Pancreas (tissue), 10 donors: ENCODE measurements at places on chromosomes 2 and 18. TPM values are rescaled to one million over a fixed set of nuclear protein-coding genes. Genes with fewer than 3 reads are reported as not detected.

GRCh38 chr2:38462121-38462661, 85.1 kb upstream of the ATL2 start:
- DNase-seq: no peak

DNA sequence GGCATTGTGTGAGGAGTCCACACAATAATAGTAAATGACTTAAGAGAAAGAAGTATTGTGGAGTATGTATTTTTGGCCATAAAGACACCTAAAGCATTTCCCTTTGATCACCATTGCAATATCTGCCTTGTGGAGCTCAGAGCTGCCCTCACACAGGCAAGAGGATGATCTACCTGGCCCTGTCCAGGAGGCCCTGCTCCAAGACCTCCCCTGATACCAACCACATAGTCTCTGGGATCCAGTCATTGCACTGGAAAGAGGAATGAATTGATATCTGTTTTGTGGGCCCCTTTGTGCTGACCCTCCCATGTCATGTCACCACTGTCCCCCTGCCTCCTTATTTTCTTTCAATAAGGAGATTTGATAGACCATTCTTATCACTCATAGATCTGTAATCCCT, 430.6 kb upstream of the TNP1 start:
- no peak for DNase-seq

- no peak for DNase-seq
Observed at GRCh38 chr2:56133931-56134629, 49.7 kb upstream of the CCDC85A start.

GRCh38 chr18:33316146-33316587, 124.4 kb downstream of the CCDC178 start:
- DNase-seq: peak; percentile 48

GRCh38 chr2:64931246-64932115, 57.7 kb upstream of the SLC1A4 start:
- DNase-seq: no peak

- DNase-seq: no peak
Observed at GRCh38 chr2:44364604-44365003, 2.9 kb downstream of the CAMKMT start.

DNA sequence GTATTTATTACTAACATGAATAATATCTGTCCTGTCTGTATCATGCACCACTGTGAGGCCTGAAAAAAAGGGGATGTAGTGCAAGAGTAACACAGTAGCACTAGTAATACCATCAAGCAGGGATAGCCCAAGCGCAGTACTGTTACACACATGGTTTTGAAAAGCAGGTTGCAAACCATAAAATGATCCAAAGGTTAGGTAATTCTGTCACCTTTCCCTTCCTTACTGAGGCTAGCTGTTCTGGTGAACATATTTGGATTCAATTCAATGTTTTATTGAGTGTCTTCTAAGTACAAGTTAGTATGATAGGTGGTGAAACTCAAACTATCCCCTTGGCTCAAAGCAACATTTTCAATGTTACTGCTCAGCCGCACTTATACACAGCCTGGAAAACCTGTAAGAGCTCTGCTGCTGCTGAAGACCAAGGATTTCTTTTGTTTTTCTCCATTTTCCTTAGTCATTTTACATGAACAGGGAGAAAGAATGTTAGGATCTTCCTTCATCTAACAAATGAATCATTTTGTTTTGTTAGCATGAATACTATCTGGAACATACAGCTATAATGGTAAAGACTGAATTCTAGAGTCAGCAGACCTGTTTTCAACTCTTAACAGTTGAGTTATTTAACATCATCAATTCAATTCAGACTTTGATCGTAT, 102.5 kb upstream of the ITPRID2 start:
- no peak for DNase-seq

GRCh38 chr2:120683701-120684100, 52.0 kb upstream of the GLI2 start:
- no peak for DNase-seq

GRCh38 chr18:13381944-13382365, 163.4 kb downstream of the LDLRAD4 start:
- no peak for DNase-seq

GRCh38 chr2:200668478-200668877, 82.7 kb downstream of the AOX1 start:
- DNase-seq: no peak

GRCh38 chr2:40721595-40721994, 269.7 kb upstream of the SLC8A1 start:
- no peak for DNase-seq

DNA sequence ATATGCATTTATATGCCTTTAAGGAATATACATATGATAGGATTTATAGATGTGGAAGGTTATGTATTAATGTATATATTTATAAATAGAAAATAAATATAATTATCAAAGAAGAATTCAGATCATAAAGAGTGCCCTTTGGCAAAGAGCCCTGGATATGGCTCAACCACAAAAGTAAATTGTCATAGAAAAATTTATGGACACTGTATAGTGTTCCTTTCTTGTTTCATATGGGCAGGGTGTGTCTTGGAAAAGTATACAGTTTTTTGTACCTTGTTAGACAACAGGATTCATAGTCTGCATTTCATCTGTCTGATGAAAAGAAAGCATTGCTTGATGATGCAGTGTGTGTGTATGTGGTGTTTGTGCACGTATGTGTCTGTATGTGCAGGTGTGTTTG, 2.9 kb downstream of the UGT1A7 start:
- no peak for DNase-seq

- no peak for DNase-seq
Observed at GRCh38 chr2:239199041-239199768, 201.6 kb downstream of the HDAC4 start.

DNA sequence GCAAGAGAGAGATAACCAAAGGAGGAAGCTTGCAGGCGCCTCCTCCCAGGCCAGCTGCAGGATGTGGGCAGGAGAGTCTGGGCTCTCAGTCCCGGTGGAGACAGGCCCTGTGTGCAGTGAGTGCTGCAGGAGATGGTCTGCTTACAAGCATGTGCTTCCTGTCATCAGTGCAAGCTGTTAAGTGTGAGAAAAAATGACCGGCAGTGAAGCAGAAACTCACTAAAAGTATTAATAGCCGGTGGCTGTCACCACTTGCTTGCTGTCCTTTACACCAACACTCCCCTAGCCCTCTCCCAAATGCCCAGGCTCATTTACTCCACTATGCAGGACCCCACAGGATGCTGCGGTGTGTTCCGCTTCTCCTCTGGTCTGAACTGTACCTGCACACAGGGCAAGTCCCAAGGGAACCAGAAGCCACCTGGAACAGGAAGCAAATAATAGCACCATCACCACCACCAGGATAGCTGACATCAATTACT, 435.6 kb upstream of the HS6ST1 start:
- no peak for DNase-seq

DNA sequence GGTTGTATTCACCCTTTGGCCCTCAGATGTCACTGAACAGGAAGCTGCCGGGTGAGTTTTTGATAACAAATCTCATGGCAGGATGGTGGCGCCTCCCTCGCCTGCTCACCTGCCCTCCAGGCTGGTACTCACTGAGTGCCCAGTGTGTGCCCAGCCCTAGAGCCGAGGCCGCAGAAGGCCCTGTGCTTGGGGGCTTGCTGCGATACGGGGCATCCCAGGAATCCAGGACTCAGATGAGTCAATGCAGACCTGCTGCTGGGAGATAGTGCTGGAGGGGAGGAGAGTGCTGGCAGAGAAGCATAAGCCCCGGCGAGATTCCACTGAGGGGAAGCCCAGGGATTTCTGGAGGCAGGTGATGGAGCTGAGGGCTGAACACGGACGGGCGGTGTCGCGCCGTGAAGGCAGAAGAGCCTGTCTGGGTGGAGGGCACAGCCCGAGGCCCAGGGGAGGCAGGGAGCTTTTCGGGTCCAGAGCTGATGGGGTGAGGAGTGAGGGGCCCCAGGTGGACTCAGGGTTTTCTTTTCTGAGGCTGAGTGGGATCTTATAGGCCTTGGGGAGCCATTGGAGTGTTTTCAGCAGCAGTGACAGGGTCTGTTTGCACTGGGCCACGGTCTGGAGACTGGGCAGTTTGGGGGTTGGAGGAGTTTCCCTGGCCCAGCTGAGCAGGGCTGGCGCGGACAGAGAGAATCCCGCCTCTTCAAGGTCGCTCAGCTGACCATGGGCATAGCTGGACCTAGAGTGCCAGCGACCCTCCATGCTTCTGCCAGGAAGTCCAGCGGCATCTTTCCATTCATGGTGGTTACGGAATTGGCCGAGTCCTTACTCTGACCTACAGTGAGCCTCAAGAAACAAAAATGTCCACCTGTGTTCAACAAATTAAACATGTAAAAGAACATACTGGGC, 35.5 kb downstream of the LDLRAD4 start:
- no peak for DNase-seq

GRCh38 chr2:20430461-20431300, 16.2 kb upstream of the RHOB start:
- DNase-seq: peak; percentile 7

GRCh38 chr2:239548965-239549595, 148.3 kb upstream of the HDAC4 start:
- DNase-seq: no peak

GRCh38 chr18:22538426-22538825, 120.7 kb upstream of the CTAGE1 start:
- no peak for DNase-seq

- DNase-seq: no peak
Observed at GRCh38 chr2:99816908-99817307, 325.5 kb downstream of the AFF3 start.

DNA sequence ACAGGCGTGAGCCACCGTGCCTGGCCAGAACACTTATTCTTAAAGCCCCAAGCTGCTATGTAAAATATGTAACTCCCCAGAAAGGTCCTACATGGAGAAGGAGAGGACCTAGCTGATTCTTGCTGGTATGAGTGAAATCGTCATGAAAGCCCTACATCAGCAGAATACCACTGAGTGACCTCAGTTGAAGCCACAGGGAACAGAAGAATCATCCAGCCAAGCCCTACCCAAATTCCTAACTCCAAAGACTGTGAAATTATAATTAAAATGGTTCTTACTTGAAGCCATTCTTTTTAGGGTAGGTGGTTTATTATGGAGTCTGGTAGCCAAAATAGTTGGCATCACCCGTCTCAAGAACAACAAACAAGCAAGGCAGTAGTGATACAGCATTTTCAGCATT, 4.5 kb upstream of the DTNB start:
- no peak for DNase-seq

GRCh38 chr2:169012812-169013627, 18.1 kb downstream of the ABCB11 start:
- no peak for DNase-seq

DNA sequence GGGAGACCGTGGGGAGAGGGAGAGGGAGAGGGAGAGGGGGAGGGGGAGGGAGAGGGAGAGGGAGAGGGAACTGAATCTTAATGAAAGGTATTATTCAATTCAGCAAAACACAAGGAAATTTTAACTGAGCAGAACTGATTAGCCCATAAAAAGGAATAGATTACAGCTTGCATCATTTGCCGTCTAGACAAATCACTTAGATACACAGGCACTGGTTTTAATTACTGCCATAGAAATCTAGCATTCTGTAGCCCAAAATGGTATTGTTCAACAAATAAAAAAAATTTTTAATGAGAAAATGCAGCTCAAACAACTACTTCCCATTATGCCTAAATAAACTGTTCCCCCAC, 7.9 kb upstream of the KCNF1 start:
- no peak for DNase-seq

DNA sequence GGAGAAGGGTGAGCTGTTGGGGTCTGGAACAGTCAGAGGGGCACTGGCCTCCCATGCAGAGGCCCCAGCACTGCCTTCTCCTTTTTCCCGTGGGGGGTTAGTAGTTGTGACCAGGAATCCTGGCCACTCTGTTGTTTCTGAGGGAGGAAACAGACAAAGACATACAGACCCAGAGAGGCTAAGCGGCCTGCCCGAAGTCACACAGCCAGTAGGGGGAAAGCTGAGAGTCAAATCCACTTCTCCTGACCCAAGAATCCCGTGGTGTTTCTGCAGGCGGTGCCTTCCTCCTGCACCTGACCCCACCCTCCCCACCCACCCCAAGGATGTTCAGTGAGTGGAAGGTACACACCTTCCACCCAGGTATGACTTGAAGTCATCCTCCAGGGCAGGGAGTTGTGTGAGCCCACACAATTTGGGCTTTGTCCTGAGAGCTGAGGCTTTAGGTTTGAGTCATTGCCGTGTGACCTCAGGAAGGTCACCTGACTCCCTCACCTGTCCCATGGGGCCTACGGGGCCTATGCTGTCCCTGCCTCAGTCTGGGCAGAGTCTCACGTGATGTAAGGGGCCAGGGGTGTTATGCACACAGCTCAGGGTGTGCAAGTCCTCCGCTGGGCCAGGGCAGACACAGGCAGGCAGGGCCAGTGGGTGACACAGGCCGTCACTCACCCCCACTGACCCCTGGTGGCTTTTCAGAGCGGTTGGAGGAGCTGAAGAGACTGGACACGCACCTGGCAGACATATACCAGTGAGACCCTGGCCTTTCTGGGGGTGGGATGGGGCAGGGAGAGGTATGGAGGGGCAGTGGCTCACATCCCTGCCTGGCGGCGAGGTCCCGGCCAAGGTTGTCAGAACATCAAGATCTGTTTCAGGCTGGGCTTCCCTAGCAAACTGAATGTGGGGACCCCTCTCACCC, 5.0 kb downstream of the NT5DC4 start:
- DNase-seq: no peak

GRCh38 chr2:164890544-164890943, 48.9 kb upstream of the COBLL1 start:
- DNase-seq: no peak

- no peak for DNase-seq
Observed at GRCh38 chr18:48805826-48806535, 144.8 kb downstream of the SMAD7 start.

- no peak for DNase-seq
Observed at GRCh38 chr18:9482790-9483189, 7.5 kb downstream of the RALBP1 start.

DUSP19 gene
- total RNA-seq: 3.8 TPM

EN1 gene
- not detected for total RNA-seq

CDH2 gene
- 2.3 TPM for total RNA-seq

CXCR4 gene
- 0.31 TPM for total RNA-seq

CHRNA1 gene
- total RNA-seq: not detected

EFHD1 gene
- 0.60 TPM for total RNA-seq

ITGB6 gene
- total RNA-seq: 32.4 TPM

VSNL1 gene
- 0.66 TPM for total RNA-seq

LPIN1 gene
- 10.3 TPM for total RNA-seq

STPG4 gene
- not detected for total RNA-seq

MEP1B gene
- not detected for total RNA-seq

CMPK2 gene
- total RNA-seq: 3.8 TPM

FN1 gene
- total RNA-seq: 19.2 TPM

EGR4 gene
- not detected for total RNA-seq

DARS1 gene
- total RNA-seq: 39.6 TPM

HAUS1 gene
- 10.0 TPM for total RNA-seq

DES gene
- 4.7 TPM for total RNA-seq
